ENCODE measurements at places on chromosomes 3 and 15. TPM values are rescaled to one million over a fixed set of nuclear protein-coding genes. Genes with fewer than 3 reads are reported as not detected.

GRCh38 chr3:129304146-129304961 is 25.7 kb downstream of the HMCES start:
- DNase-seq = no peak

Gene BCHE
- total RNA-seq = 15.4 TPM

- no peak for DNase-seq
Observed at GRCh38 chr3:77563012-77563411, 523.1 kb downstream of the ROBO2 start.

Gene SLC22A13
- under 0.01 TPM for total RNA-seq

Gene NKIRAS1
- 6.1 TPM for total RNA-seq

Gene CHST14
- 5.9 TPM for total RNA-seq

GRCh38 chr3:106428565-106428994 is 559.8 kb upstream of the CBLB start:
- DNase-seq = no peak

Gene CIDEC
- not detected for total RNA-seq

- no peak for DNase-seq
Observed at GRCh38 chr3:59433546-59433945, 383.7 kb upstream of the CFAP20DC start.

GRCh38 chr15:45149060-45149459 is 19.3 kb downstream of the DUOX1 start:
- DNase-seq = no peak

- no peak for DNase-seq
Observed at GRCh38 chr3:171329746-171330145, 130.5 kb downstream of the TNIK start.

GRCh38 chr15:60328852-60329443 is 68.8 kb downstream of the ANXA2 start:
- peak; percentile 50 for DNase-seq

Gene PTH1R
- under 0.01 TPM for total RNA-seq

Gene NDUFB4
- total RNA-seq = 20.8 TPM

Gene RAB27A
- total RNA-seq = 6.8 TPM

- DNase-seq = no peak
Observed at GRCh38 chr15:96560246-96560895, 229.9 kb downstream of the NR2F2 start.

DNA sequence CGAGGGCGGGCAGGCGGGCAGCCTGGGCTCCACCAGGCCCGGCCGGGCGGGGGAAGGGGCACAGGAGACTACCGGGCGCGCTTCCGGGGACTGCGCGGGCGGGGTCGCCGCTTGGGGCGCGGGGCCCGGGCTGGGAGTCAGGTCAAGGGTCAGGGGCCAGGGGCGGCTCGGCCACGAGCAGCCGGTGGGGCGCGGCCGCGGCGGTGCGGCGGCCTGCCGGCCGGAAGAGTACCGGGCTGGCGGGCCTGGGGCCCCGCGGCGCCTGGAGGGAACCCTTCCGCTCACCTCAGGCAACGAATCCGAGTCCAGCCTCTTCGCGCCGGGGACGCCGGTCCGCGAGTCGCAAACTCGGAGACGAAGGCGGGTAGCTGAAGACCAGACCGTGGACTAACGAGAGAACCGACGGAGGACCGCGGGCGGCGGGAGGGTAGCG is 225 bp downstream of the RHOA start:
- DNase-seq = no peak

- no peak for DNase-seq
Observed at GRCh38 chr15:44317423-44318058, 29.0 kb downstream of the GOLM2 start.

DNA sequence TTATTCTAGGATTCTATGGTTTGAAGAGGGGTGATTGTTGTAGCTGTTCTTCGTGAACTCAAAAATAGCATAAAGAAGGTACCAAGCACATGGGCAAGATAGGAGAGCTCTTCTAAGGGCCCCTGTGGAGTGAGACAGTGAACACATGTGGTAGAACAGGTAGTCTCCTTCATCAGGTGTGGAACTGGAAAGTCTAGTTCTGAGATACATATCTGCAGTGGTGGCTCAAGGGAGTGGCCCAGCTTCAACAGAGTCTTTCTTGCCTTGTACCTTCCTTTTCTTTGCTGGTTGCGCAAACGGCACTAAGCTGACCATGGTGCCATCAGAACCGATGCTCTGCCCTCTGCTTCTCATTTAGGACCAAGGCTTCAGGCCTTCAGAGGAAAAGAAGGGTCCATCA is 65.2 kb downstream of the CERS3 start:
- DNase-seq = no peak

GRCh38 chr3:73603762-73604171 is 21.0 kb downstream of the PDZRN3 start:
- DNase-seq = no peak

Gene PPP2R3A
- 4.5 TPM for total RNA-seq

DNA sequence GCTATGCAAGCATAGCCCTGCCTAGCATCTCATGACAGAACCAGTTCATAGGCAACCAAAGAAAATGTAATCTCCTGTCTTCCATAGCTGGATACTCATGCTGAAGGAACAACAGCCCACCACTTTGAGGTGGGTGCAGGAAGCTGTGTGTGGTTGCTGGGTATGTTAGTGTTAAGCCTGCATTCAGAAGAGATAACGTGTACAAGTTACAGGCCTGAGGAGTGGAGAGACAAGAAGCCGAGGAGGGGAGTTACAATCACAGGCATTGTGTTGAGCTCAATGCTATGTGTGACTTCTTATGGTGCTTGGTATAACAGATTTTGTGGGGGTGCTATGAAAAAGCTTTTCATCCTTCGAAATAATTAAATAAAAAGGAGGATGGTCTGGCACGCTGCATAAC is 42.8 kb upstream of the SECISBP2L start:
- DNase-seq = no peak

DNA sequence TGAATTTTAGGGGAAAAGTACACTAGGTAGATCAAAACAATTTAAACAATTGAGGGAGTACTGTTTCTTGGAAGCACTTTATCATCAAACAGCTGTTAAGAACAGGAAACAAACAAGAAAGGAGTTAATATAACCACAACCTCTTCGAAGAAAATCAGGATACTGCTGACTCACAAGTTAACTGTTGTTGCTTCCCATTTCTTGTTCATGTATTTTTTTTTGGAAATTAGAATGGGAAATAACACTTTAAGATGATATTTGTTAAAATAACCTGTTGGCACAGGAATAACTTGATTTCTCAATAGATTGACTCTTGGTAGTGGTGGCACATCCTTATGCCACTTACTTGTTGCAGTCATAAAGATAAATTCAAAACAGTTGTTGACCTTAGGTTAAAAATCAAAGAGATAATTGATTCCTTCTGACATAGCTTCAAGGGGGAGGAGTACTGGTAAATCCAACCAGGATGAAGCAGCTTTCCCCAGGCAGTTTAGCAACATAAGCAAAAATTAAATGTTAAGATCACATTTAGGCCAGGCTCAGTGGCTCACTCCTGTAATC is 3.3 kb downstream of the BNIP2 start:
- peak; percentile 83 for DNase-seq

Gene TXNRD3
- total RNA-seq = 8.6 TPM

DNA sequence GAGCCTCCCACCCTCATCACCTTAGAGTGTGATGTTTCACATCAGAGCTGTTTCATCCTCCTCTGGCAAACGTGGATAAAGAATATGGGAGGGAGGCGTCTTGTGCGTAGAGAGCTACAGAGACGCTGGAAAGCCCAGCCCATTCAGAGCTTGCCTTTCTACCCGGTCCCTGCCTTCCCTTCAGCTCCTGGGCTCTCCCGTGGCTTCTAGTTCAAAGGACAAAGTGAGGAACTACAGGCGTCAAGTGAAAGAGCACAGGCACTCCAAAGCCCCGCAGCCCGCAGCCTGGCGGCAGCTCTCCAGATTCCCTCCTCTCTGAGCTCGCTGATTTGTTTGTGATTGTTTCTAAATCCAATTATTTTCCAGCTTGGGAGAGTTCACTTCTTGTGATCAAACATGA is 197.1 kb upstream of the IGF1R start:
- DNase-seq = no peak

Gene TPRG1
- under 0.01 TPM for total RNA-seq

DNA sequence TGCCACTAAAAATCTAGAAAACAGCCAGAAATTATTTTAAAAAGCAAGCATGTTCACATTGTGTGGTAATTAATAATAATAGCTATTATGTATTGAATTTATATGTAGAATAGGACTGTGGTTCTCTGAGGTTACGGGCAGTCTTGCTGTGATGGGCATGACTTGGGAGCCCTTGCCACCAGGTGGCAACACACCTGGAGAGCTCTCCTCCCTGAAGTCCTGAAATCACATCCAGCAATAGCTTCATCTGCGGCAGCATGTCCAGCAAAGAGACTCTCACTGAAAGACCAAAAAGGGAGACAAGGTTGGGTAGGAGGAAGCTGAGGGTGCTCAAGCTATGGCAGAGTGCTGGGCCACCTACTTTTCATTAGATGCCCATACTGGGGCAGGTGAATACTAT is 206.8 kb upstream of the IL12A start:
- no peak for DNase-seq

DNA sequence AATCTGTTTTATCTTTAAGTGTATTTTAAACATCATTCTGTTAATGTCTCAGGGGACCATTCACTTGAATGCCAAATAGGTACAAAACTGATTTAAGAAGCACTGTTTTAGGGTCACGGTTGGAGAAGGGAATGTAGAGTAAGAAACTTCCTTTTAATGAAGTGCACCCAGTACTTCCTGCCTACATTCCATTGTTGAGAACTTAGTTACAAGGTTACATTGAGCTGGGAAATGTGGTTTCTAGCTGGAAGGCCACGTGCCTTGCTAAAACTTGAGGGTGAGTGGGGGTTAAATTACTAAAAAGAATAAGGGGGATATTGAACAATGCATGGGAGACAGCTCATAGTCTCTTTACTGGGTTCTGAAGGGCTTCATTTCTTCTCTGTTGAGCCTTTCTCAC is 78.3 kb upstream of the TBC1D5 start:
- DNase-seq = no peak

DNA sequence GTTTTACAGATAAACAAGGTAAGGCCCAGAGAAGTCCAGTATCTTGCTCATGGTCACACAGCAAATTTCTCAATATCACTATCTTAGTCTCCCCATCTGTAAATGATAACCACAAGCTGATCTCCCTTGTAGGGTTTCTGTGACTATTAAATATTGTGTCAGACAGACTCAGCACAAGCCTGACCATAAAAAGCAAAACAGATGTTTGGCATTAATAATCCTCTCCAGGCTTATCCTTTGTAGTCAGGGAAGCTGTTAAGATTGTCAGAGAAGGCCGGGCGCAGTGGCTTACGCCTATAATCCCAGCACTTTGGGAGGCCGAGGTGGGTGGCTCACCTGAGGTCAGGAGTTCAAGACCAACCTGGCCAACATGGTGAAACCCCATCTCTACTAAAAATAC is 173.2 kb upstream of the PRICKLE2 start:
- DNase-seq = no peak

DNA sequence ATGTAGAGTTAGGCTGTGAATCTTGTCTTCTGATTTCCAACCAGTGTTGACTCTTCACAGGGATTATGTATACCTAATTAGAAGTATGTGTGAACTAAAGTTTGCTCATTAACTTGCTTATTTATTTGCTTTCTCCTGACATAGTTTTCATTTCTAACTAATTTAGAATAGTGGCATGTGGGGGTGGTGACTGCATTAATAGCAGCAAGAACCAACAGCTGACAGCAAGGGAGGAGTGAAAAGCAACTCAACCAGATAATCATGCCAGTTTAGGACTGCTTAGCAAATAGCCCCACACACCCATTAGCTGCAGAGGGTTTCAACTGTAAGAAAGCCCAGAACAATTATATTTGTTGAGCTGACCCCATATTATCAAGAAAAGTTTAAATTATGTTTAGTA is 3.8 kb downstream of the ST3GAL6 start:
- no peak for DNase-seq
